Activated naive CD4-positive, alpha-beta T cell treated with anti-CD3 and anti-CD28 coated beads for 36 hours (primary cell): ENCODE measurements at places on chromosomes 2 and 18. TPM values are rescaled to one million over a fixed set of nuclear protein-coding genes. Genes with fewer than 3 reads are reported as not detected.

CCT7 gene
- total RNA-seq: 705 TPM

FTCDNL1 gene
- total RNA-seq: 5.2 TPM

GAL3ST2 gene
- not detected for total RNA-seq

CHPF gene
- 8.5 TPM for total RNA-seq

ANKMY1 gene
- total RNA-seq: 17.0 TPM

FOXI3 gene
- not detected for total RNA-seq

TBR1 gene
- not detected for total RNA-seq

DNA sequence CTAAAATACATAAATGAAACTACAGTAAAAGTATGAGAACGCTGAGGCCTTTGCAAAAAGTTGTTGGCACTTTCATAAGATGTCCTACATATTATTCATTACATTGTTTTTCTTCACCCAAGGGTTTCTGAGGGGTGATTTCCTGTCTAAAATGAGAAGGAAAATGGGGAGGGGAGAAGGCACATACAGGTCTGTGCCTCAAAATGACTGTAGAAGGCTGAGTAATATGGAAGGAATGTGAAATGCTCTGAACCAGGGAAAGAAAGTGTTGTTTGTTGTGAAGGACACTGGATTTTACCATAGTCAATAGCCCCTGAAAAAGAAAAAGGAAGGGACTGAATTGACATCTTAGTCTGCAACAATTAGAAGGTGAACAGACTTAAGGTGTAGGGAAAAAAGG lies 99.5 kb upstream of the RNF152 start:
- H3K4me1 ChIP-seq: peaks cover 6% of the 10 kb centered on the region
- no peaks in the 10 kb centered on the region for H3K36me3 ChIP-seq
- no peak overlapping the region for H3K27ac ChIP-seq
- H3K4me3 ChIP-seq: no peak overlapping the region
- H3K27me3 ChIP-seq: peaks cover 6% of the 10 kb centered on the region

DNA sequence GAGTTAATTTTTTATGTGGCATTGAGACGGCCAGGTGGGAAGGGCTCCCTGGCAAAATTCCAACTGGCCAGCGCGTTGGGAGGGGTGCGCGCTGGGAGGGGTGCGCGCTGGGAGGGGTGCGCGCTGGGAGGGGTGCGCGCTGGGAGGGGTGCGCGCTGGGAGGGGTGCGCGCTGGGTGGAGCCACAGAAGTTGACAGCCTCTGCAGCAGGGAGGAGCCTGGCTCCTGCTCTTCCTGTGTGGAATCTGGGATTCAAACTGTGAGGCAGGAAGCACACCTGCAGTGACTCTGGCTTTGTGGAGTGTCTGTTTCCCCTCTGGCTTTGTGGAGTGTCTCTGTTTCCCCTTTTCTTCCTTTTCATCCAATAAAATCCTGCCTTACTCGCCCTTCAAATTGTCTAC lies 147.9 kb upstream of the CBLN2 start:
- peaks cover 3% of the 10 kb centered on the region for H3K27me3 ChIP-seq
- H3K4me3 ChIP-seq: no peak overlapping the region
- no peak for DNase-seq
- H3K4me1 ChIP-seq: no peaks in the 10 kb centered on the region
- H3K27ac ChIP-seq: no peak overlapping the region

GRCh38 chr18:45357686-45358470 lies 257.4 kb upstream of the SLC14A2 start:
- H3K27ac ChIP-seq: no peak overlapping the region
- no peaks in the 10 kb centered on the region for H3K27me3 ChIP-seq

DNA sequence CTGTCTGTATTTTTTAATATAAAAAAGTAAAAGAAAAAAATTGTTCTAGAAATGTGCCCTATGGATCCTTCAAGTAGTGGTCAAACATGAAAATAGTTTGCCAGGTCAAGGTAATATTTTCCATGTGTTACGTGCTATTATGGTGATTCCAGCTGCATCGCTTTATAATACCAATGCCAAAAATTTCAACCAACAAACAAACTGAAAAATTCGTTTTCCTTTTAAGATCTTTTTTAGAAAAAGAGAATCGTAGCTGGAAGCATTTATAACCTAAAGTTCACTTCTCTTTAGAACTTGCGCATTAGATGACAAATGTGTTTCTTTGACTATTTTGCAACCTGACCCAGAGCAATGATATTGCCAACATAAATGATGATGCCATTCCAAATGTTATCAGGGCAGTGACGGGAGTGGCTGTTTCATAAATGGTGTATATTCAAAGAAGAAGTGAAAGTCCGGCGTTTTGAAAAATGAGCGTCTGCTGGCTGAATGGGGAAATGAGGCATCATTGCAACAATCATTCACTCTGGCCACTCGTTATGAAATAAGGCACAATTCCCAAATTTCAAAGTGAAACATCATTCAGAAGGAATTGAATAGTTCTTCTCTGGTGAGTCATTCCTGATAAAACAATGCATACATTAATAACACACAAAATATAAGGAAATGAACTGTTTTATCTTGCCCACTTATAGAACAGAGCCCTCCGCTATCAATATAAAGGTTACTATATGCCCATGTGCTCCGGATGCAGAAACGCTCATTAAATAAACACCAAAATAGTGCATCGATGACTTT lies 297.4 kb downstream of the TGIF1 start:
- H3K4me3 ChIP-seq: no peak overlapping the region
- no peak for DNase-seq
- H3K4me1 ChIP-seq: no peaks in the 10 kb centered on the region
- H3K27ac ChIP-seq: no peak overlapping the region
- H3K36me3 ChIP-seq: no peaks in the 10 kb centered on the region

DNA sequence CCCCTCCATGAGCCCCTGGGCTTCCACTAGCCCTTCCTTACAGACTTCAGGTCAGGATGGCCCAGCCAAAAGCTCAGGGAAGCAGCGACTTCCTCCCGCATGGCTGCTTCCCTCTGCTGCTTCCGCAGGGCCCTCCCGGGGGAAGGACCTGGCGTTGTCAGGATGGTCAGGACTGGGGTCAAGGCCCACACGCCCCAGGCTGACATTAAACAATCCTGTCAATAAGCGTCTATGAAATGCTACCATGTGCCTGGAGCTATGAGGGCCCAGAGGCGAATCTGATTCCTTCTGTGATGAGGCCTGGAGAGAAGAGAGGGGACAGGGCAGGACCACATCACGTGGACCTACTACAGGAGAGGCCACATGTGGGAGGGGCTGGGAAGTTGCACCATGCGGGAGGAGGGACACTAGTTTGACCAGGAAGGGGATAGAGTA lies 17.3 kb downstream of the CYS1 start:
- no peaks in the 10 kb centered on the region for H3K36me3 ChIP-seq
- no peak overlapping the region for H3K27ac ChIP-seq
- no peak overlapping the region for H3K4me3 ChIP-seq
- no peak for DNase-seq
- no peaks in the 10 kb centered on the region for H3K27me3 ChIP-seq
- H3K4me1 ChIP-seq: no peaks in the 10 kb centered on the region

DNA sequence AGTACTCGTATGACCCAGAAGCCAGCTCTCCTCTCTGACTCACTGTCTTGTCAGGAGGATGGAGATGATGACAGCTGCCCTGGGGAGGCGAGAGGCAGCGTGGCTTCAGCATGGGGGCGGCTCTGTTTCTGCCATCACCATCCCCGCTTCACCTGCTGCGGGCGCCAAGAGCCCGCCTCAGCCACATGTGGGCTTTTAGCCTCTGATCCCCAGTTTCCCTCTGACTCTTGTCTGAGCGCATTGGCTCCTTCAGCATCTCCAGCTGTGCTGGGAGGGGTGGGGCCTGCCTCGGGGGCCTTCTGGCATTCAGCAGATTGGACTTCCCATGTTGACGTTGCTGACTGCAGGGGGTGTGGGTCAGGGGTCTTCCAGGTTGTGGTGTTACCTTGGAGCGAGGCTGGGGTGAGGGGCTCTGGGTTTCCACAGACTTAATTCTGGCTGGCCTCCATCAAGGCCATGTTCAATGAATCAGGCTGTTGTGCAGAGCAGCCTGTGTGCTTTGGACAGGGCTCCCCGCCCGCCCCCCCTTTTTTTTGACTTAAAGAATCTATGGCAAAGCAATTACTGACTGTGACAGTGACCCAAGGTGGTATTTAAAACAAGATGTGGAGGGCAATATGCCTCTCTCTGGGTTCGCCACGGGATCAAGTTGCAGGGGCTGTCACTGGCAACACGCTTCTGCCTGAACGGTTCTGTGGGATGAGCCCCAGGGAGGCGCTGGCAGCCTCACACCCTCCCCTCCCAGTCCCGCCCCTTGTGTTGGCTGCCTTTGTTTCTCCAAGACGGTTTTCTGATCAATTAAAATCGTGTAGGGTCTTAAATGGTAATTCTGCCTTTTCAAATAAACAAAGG lies 228.3 kb downstream of the LDLRAD4 start:
- peak; percentile 61 for DNase-seq
- no peaks in the 10 kb centered on the region for H3K36me3 ChIP-seq
- H3K4me3 ChIP-seq: no peak overlapping the region

DNA sequence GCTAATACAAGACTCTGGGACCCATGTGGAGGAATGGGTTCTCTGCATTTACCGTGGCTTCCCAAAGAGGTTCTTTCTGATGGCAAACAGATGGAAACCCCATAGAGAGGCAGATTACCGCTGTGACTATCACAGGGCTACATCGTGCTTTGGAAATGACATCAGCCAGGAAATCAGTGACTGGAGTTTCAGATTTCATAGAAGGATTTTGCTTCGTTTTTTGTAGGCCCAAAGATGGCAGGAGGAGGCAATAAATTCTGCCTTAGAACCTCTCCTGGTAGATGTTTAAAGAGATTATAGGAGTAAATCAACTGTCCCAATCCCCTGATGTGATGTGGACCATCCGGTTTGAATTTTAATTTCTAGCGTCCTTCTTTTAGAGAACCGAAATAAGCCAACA lies 214.1 kb downstream of the AGPS start:
- H3K36me3 ChIP-seq: peaks cover 1% of the 10 kb centered on the region
- no peak overlapping the region for H3K4me3 ChIP-seq
- H3K4me1 ChIP-seq: no peaks in the 10 kb centered on the region
- no peak overlapping the region for H3K27ac ChIP-seq
- no peak for DNase-seq

- H3K4me3 ChIP-seq: no peak overlapping the region
- no peak for DNase-seq
- H3K4me1 ChIP-seq: peaks cover 5% of the 10 kb centered on the region
- no peaks in the 10 kb centered on the region for H3K36me3 ChIP-seq
Observed at GRCh38 chr18:75478996-75479880, 51.7 kb upstream of the SMIM21 start.

- no peak overlapping the region for H3K4me3 ChIP-seq
- DNase-seq: no peak
- H3K36me3 ChIP-seq: no peaks in the 10 kb centered on the region
- no peaks in the 10 kb centered on the region for H3K4me1 ChIP-seq
- no peaks in the 10 kb centered on the region for H3K27me3 ChIP-seq
Observed at GRCh38 chr18:66638856-66639629, 35.2 kb upstream of the CDH19 start.

- H3K4me1 ChIP-seq: no peaks in the 10 kb centered on the region
- DNase-seq: no peak
- H3K4me3 ChIP-seq: no peak overlapping the region
- no peaks in the 10 kb centered on the region for H3K27me3 ChIP-seq
- H3K27ac ChIP-seq: no peak overlapping the region
- no peaks in the 10 kb centered on the region for H3K36me3 ChIP-seq
Observed at GRCh38 chr2:194698012-194698411, 959.0 kb upstream of the SLC39A10 start.

GRCh38 chr2:51553476-51553875 lies 521.5 kb upstream of the NRXN1 start:
- H3K4me3 ChIP-seq: no peak overlapping the region
- H3K27me3 ChIP-seq: no peaks in the 10 kb centered on the region
- no peak for DNase-seq
- no peaks in the 10 kb centered on the region for H3K36me3 ChIP-seq

GRCh38 chr2:42219160-42219559 lies 50.0 kb downstream of the EML4 start:
- H3K27me3 ChIP-seq: no peaks in the 10 kb centered on the region
- H3K36me3 ChIP-seq: peaks cover 3% of the 10 kb centered on the region
- DNase-seq: no peak
- peaks cover 70% of the 10 kb centered on the region for H3K4me1 ChIP-seq
- no peak overlapping the region for H3K27ac ChIP-seq

DNA sequence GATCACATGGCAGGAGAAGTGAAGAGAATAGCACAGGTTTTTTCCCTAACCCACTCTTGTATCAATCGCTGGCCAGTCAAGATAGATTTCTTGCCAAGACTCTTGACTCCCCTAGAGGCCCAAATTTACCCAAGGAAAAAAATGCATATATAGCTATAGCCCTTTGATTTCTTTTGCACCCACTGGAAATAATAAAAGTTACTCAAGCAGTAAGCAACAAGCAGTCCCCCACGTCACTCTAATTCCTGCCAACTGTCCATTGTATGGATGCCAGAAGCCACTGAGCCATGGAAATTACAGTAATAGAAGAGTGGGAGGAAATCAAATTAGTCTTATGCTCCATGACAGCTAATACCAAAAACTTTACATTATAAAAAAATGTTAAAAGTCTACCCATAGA lies 125.3 kb upstream of the SLC39A10 start:
- H3K4me3 ChIP-seq: no peak overlapping the region
- peak overlapping the region; percentile 98 for H3K27ac ChIP-seq
- H3K36me3 ChIP-seq: peaks cover 12% of the 10 kb centered on the region
- H3K27me3 ChIP-seq: no peaks in the 10 kb centered on the region

DNA sequence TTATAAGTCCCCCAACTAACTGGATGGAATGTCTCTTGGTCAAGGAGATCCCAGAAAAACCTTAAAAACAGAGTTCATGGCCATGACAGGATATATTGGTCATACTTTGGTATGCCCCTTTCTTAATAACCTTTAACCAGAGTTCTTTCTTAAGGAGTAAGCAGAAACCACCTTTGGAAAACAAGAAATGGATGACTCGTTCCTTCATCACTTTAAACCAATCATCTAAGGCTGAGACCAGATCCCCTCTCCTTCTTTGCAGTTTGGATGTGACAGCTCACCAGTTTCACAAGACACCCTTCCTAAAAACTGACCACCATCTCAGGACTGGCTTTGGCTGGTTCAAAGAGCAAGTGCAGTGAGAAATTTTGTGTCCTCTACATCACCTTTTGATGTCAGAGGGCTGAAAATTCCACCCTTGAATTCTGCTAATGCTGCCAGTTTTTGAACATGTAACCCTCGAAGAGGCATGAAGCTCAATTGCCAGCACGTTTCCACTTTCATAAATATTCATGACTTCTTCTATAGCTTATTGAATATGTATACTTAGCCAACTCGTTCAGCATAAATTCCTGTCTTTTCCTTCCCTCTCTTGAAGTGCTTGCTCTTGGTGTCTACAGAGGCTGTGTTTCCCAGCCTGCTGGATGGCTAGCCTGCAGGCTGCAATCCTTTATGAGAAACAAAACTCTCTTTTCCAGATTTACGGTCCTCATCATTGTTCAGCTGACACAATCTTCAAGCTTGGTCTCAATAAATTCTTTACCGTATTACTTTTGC lies 1323.5 kb upstream of the TMEFF2 start:
- no peak overlapping the region for H3K27ac ChIP-seq
- no peak for DNase-seq
- H3K27me3 ChIP-seq: no peaks in the 10 kb centered on the region
- H3K36me3 ChIP-seq: no peaks in the 10 kb centered on the region
- no peak overlapping the region for H3K4me3 ChIP-seq
- no peaks in the 10 kb centered on the region for H3K4me1 ChIP-seq

DNA sequence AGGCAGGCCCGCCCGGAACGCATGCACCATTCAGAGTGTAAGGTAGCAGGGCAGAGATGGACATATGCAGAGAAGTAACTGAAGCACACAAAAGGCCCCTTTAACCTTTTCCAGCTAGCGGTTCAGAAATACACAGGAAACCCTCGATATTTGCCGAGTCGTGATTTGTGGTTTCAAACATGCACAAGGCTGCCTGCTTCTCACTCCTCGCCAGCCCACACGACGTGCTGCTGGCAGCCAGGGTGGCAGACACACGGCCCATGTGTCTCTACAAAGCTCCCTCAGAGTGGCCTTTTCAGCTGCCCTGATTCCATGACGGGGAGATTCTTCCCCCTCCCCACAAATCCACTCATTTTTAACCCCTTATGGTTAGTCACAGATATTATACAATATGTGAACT lies 23.6 kb downstream of the ZBTB7C start:
- H3K27ac ChIP-seq: no peak overlapping the region
- H3K36me3 ChIP-seq: no peaks in the 10 kb centered on the region
- no peak overlapping the region for H3K4me3 ChIP-seq
